ENCODE measurements at places on chromosomes 4 and X. TPM values are rescaled to one million over a fixed set of nuclear protein-coding genes. Genes with fewer than 3 reads are reported as not detected.

DNA sequence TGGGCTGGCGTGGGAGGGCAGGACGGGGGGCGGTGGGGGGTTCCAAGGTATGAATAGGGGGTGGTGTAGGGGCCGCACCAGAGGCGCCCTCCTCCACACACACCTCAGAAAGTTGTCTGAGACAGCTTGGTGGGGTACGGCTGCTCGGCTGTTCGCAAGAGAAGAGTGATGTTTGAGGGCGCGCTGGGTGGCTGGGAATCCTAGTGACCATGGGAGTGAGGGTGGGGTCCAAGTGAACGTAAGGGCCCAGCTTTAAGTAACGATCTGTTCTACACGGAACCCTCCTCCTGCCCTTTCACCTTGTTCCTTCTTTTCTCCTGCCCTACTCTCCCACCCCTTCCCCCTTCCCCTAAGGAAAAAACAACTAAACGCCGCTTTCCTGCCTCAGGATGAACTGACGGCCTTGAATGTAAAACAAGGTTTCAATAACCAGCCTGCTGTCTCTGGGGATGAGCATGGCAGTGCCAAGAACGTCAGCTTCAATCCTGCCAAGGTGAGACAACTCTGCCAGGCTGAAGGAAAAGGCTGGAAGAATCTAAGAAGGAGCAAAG is 664 bp downstream of the MED12 start:
- H3K4me1 ChIP-seq = peaks cover 9% of the 10 kb centered on the region
- no peaks in the 10 kb centered on the region for H3K36me3 ChIP-seq
- H3K27me3 ChIP-seq = no peaks in the 10 kb centered on the region
- peak overlapping the region; percentile 94 for H3K4me3 ChIP-seq

DNA sequence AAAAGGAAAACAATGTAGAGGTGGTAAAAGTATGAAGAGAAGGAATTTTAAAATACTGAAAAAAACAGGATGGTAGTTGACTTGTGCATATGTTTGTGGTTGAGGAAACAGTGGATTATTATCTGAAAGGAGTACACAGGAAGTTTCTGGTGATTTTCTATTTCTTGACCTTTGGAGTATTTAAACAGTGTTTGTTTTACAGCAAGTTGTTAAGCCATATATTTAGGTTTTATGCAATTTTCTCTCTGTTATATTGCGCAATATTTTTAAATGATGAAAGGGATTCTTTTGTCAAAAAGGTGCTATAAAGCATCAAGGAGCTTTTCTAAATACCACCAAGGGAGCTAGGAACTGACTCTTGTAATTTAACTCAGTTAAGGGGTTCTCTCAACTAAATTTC is 343.1 kb upstream of the MAOA start:
- no peak for DNase-seq
- no peaks in the 10 kb centered on the region for H3K36me3 ChIP-seq
- H3K4me3 ChIP-seq = no peak overlapping the region
- H3K27me3 ChIP-seq = no peaks in the 10 kb centered on the region

GRCh38 chrX:38312436-38312835 is 14.9 kb downstream of the RPGR start:
- H3K27me3 ChIP-seq = no peaks in the 10 kb centered on the region
- DNase-seq = peak; percentile 92
- peaks cover 24% of the 10 kb centered on the region for H3K4me1 ChIP-seq
- no peaks in the 10 kb centered on the region for H3K36me3 ChIP-seq
- peak overlapping the region; percentile 82 for H3K27ac ChIP-seq

The ABLIM2 gene
- total RNA-seq = 3.6 TPM

Measured in PC-3 (cell line).